ENCODE measurements at places on chromosomes 11 and 22.
A peak's percentile ranks its signal among the peaks of the same experiment; 100 is the strongest.

DNA sequence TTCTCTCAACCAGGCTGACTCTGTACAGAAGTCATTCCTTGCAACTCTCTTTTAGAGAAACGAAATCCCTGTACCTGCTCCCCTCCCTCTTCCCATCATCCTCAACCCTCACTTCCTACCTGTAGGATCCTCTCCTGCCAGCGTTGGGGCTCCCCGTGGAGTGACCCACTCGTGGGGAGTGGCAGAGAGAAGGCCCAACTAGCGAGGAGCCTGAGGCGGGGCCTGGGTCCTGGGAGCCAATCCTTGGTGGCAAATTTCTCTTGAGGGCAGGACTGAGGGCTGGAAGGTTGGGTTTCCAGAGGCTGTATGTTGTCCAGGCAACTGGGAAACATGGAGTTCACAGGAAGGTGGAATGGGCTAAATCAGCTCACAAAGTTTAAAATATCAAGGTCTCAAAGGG, 10.4 kb downstream of the NHERF4 start:
- DNase-seq: no peak

- no peak for DNase-seq
Measured at GRCh38 chr22:20979243-20979809, 2.8 kb upstream of the LZTR1 start.

DNA sequence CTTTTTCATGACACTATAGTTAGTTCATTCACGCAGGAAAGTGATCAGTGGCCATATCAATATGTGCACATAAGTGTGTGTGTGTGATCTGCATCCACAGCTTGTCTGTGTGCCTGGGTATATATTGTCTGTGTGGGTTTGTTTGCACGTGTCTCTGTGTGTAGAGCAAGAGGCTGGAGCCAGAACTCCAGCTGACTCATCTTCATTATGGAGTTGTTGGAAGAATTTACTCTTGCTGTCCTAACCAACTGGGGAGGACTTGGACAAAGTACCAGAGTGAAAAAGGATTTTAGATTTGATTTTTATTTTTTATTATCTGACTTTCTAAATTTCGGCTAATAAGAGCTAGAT, 63.9 kb downstream of the TP53I11 start:
- DNase-seq: no peak

GRCh38 chr11:103709371-103709770, 327.1 kb upstream of the DDI1 start:
- peak; percentile 10 for DNase-seq

DNA sequence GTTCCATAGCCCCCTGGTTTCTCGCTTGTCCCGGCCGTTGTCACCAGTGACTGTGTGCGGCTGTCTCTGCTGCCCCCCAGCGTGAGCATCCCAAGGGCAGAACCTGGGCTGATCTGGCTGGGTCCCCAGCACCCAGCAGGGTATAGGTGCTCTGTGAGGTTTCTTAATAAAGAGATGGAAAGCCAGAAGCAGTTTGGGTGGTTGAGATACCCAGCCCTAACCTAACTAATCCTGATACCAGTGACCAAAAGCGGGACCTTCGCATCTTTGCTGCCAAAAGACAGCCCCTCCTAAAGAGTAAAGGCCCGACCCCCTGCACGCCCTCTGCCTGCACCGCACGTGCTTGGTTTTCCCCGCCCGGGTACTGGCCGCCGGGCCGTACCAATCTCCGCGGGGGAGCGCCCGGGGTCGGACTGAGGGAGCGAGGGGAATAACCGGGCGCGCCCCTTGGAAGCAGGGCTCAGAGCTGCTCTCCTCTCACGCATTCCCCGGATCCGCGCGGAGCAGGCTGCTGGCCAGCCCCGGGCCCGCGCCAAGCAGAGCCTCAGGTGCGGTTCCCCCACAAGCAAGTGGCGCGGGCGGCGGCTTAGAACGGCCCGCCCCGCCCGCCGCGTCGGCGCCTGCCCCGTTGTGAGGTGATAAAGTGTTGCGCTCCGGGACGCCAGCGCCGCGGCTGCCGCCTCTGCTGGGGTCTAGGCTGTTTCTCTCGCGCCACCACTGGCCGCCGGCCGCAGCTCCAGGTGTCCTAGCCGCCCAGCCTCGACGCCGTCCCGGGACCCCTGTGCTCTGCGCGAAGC, at the start of gene DGAT2:
Gene DGAT2, plus strand, starts transcription at position 667 of the 797 bp plus-strand sequence. CDS start 214 bp downstream, outside the sequence.
- no peak for DNase-seq

DNA sequence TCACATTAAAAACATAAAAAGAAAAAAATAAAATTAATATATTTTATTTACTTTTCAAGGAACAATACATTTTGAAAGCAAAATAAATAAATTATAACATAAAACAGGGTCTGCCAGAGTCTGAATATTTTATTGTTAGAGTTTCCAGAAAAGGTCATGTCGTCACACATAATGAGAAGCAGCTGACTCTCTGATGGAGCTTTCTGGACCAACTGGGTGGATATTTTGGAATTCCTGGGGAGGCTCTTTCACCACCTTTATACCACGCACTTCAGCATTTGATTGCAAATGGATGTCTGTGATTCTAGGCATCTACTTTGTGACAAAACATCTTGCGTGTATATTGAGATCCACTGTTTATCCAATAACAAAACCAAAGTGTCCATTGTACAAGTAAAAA, 455.0 kb upstream of the CCDC179 start:
- no peak for DNase-seq

- DNase-seq: no peak
Measured at GRCh38 chr11:122424636-122425035, 230.9 kb upstream of the UBASH3B start.

DNA sequence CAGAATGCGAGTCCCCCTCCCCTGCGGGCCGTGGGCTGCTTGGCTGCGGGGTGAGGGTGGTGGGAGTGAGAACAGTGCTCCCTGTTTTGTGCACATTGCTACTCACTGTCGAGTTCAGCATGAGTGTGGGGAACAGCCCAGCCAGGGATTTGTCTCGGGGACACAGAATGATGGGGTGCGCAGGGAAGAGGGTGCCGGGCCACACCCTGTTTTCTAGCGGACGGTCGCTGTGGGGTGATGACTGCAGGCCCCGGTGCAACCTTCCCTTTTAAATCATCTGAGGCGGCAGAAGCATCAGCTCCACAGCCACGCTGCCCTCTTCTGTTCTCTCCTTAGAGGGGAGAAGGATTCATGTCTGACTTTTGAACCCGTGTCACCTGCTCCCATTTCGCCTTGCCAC, 1051.2 kb downstream of the TBC1D22A start:
- DNase-seq: no peak

Data from GM12864 (cell line).